Activated CD8-positive, alpha-beta T cell treated with anti-CD3 and anti-CD28 coated beads, Interleukin-2, amount 10 ng/mL, durations not matched to agents 7 days and 5 days (primary cell): ENCODE measurements at places on chromosomes 11 and 22. TPM values are rescaled to one million over a fixed set of nuclear protein-coding genes. Genes with fewer than 3 reads are reported as not detected.

KRTAP5-2 gene
- total RNA-seq = not detected

LGR4 gene
- total RNA-seq = 0.05 TPM

IGF2 gene
- not detected for total RNA-seq

CHKB gene
- 101 TPM for total RNA-seq

MMP13 gene
- total RNA-seq = not detected

PANX3 gene
- total RNA-seq = not detected

SCGB1D2 gene
- total RNA-seq = not detected

SHANK3 gene
- total RNA-seq = 0.05 TPM

GRCh38 chr11:126834573-126834972 is 166.0 kb downstream of the KIRREL3 start:
- no peak overlapping the region for H3K27ac ChIP-seq
- no peaks in the 10 kb centered on the region for H3K27me3 ChIP-seq
- no peaks in the 10 kb centered on the region for H3K36me3 ChIP-seq
- H3K4me3 ChIP-seq = no peak overlapping the region
- no peaks in the 10 kb centered on the region for H3K4me1 ChIP-seq

GRCh38 chr11:104198576-104198975 is 34.6 kb upstream of the PDGFD start:
- H3K36me3 ChIP-seq = no peaks in the 10 kb centered on the region
- no peak overlapping the region for H3K27ac ChIP-seq
- no peak for DNase-seq

GRCh38 chr11:7167976-7168740 is 79.4 kb downstream of the RBMXL2 start:
- H3K4me3 ChIP-seq = no peak overlapping the region
- no peak for DNase-seq
- no peaks in the 10 kb centered on the region for H3K36me3 ChIP-seq
- H3K27ac ChIP-seq = no peak overlapping the region

GRCh38 chr22:22714600-22715335 is 70.4 kb downstream of the GGTLC2 start:
- no peak overlapping the region for H3K27ac ChIP-seq
- H3K4me1 ChIP-seq = peaks cover 11% of the 10 kb centered on the region
- H3K4me3 ChIP-seq = no peak overlapping the region
- peaks cover 14% of the 10 kb centered on the region for H3K27me3 ChIP-seq

- no peak overlapping the region for H3K27ac ChIP-seq
- H3K4me3 ChIP-seq = no peak overlapping the region
- no peaks in the 10 kb centered on the region for H3K36me3 ChIP-seq
- DNase-seq = no peak
- H3K27me3 ChIP-seq = no peaks in the 10 kb centered on the region
Measured at GRCh38 chr11:35798423-35798822, 135.8 kb downstream of the TRIM44 start.

GRCh38 chr11:118216621-118217481 is 8.0 kb downstream of the JAML start:
- H3K27me3 ChIP-seq = no peaks in the 10 kb centered on the region
- H3K27ac ChIP-seq = peak overlapping the region; percentile 94
- H3K4me3 ChIP-seq = peak overlapping the region; percentile 76
- H3K4me1 ChIP-seq = peaks cover 98% of the 10 kb centered on the region
- H3K36me3 ChIP-seq = peaks cover 82% of the 10 kb centered on the region

DNA sequence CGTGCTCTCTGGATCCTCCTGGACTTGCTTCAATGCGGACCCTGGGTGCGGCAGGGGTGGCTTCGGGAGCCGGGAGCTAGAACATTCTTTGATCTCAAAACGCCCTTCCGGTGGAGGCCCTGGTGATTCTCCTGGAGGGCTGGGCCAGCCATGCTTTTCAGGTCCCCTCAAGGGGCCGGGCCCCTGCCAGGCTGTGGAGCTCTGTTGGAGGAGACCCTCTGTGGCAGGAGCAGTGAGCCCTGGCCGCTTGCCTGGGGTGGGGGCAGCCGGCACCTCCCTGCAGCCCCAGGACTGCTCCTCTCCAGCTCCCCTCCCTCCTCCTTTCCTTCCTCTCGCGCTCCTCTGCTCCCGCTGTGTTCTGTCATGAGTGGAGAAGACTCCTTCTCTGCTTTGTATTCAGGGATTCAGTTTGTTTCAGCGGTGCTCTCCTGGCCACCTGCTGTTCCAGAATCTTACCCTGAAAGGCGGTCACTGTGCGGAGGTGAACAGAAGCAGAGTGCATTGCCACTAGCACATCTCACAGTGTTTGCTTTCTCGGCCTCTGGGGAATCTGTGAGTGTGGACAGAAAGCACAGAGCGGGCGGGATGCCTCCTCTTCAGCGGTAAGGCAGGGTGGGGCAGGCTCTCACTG is 289.1 kb downstream of the TBC1D22A start:
- H3K4me1 ChIP-seq = peaks cover 38% of the 10 kb centered on the region
- no peak overlapping the region for H3K4me3 ChIP-seq
- peaks cover 2% of the 10 kb centered on the region for H3K36me3 ChIP-seq
- DNase-seq = no peak
- no peak overlapping the region for H3K27ac ChIP-seq
- H3K27me3 ChIP-seq = no peaks in the 10 kb centered on the region

DNA sequence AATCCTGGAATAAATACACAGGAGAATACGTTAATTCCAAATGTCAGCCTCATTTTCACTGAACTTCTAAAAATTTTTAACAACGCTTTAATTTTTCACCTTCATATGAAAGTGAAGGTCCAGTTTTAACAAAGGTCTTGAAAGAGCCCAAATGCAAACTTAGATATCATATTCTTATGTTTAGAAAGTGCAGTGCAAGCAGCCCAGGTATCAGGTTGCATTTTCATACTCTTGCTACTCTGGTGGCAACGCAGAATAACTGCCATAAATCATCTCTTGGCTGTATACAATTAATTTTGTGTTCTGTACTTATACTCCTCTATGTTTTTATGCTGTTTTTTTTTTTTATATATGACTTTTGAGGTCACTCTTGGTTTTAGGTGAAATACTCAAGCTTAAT is 496.7 kb upstream of the ARHGAP42 start:
- no peaks in the 10 kb centered on the region for H3K27me3 ChIP-seq
- DNase-seq = no peak
- no peaks in the 10 kb centered on the region for H3K4me1 ChIP-seq

GRCh38 chr22:49991907-49992533 is 20.5 kb downstream of the IL17REL start:
- peaks cover 3% of the 10 kb centered on the region for H3K27me3 ChIP-seq
- no peaks in the 10 kb centered on the region for H3K36me3 ChIP-seq
- no peak overlapping the region for H3K4me3 ChIP-seq
- H3K27ac ChIP-seq = no peak overlapping the region

- H3K36me3 ChIP-seq = peaks cover 26% of the 10 kb centered on the region
- H3K4me1 ChIP-seq = peaks cover 2% of the 10 kb centered on the region
- no peaks in the 10 kb centered on the region for H3K27me3 ChIP-seq
- H3K27ac ChIP-seq = no peak overlapping the region
Measured at GRCh38 chr22:42813501-42813900, 43.6 kb downstream of the ARFGAP3 start.

DNA sequence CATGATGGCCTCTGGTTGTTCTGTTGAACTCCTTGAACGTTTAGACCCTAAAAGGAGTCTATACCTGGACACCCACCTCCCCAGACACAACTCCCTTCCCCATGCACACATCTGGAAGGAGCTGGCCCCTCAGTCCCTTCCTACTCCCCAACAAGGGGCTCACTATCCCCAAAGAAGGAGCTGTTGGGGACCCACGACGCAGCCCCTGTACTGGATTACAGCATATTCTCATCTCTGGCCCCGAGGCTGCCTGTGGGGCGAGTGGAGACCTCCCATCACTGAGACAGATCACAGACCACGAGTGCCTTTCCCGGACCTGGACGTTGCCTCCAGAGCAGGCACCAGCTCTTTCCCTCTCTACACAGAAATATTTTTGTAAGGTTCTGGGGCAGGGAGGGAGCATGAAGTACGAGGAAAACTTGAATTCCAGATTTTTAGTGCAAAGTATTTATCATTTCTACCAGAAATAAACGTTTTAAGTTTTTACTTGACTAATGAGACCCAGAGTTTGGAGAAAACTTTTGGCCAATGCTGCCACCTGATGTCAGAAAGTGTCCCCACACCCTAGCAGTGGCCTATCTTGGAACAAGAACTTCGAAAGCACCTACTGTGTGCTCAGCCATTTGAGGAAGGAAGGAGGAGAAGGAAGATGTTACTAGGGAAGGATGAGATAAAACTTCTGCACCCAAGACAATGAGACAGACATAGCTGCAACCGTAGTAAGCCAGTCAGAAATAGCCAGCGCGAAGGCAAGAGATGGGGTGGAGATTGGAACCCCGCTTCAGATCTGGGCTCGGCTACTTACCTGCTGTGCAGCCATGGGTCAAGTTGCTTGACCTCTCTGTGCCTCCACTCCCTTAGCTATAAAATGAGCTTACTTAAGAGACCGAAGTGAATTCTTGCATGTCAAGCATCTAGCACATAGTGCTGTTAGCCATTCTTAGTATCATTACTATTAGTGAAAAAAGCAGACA is 10.2 kb upstream of the POU2F3 start:
- peak; percentile 38 for DNase-seq
- no peaks in the 10 kb centered on the region for H3K36me3 ChIP-seq

- H3K27ac ChIP-seq = no peak overlapping the region
- no peak for DNase-seq
- no peaks in the 10 kb centered on the region for H3K36me3 ChIP-seq
- no peak overlapping the region for H3K4me3 ChIP-seq
- H3K4me1 ChIP-seq = no peaks in the 10 kb centered on the region
Measured at GRCh38 chr22:48070083-48070482, 1307.6 kb downstream of the TBC1D22A start.

DNA sequence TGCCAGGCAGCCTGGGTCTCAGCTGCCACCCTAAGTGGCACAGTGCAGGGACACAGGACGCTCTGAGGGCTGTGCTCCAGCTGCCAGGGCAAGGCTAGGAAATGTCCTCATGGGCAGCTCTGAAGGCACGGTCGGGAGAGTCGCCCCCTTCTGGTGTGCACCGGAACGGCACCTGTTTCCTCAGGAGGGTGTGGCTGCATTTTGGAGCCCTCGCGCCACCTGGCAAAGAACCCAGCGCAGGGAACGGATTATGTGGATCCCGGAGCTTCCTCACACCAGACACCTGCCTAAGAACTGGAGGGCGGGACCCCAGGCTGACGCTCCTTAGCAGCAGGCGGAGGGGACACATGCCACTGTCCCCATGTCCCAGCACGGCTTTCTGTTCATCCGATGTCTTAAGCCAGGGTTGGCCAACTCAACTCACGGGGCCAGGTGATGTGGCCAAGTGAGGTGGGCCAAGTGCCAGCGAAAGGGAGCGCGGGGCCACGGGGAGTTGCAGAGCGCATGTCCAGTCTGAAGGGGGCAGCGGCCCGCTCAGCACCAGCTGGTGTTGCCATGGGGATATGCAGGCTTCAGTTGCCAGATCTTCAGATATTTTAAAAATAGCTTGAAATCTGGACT is 5.1 kb upstream of the SLC22A8 start:
- no peak overlapping the region for H3K27ac ChIP-seq
- H3K36me3 ChIP-seq = no peaks in the 10 kb centered on the region

- H3K27ac ChIP-seq = no peak overlapping the region
- no peak overlapping the region for H3K4me3 ChIP-seq
- no peaks in the 10 kb centered on the region for H3K4me1 ChIP-seq
- DNase-seq = no peak
Measured at GRCh38 chr22:20645954-20646353, 128.0 kb upstream of the SERPIND1 start.

- no peak overlapping the region for H3K4me3 ChIP-seq
- no peak overlapping the region for H3K27ac ChIP-seq
- peaks cover 7% of the 10 kb centered on the region for H3K4me1 ChIP-seq
- no peak for DNase-seq
- H3K36me3 ChIP-seq = peaks cover 41% of the 10 kb centered on the region
- H3K27me3 ChIP-seq = no peaks in the 10 kb centered on the region
Measured at GRCh38 chr11:125036933-125037332, 26.2 kb upstream of the SLC37A2 start.

DNA sequence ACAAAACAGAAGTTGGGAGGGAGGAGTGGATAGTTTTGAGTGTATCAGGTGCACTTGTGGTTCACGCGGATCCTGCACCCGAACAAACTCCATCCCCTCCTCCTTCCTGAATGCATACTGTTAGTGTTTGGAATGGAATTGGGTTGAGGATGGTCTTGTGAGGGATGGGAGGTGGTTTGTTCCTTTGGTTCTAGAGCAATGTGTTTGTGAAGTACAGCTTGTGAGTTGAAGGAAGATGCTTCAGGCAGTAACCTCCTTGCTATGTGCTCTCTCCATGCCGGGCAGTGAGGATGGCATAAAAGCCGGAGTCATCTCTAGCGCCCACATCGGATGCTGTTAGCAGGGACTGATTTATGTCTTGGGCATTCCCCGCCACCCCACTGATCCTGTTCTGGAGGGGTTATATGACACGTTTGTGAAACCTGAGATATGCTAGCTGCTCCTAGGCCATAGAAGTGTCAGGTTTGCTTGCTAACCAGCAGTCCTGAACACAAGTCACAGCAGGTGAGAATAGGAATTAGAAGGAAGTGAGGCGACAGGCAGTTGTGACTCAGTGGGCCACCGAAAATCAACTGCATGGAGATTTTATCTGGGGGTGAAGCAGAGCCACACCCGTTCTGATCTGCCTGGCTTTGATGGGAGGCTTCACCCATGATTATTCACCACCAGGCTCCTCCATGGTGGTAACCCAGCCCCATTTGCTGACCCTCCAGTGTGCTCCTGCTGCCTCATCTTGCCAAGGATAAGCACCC is 2.2 kb downstream of the BCR start:
- peak overlapping the region; percentile 36 for H3K27ac ChIP-seq
- DNase-seq = peak; percentile 37
- peaks cover 62% of the 10 kb centered on the region for H3K4me1 ChIP-seq
- peaks cover 27% of the 10 kb centered on the region for H3K36me3 ChIP-seq
- peak overlapping the region; percentile 79 for H3K4me3 ChIP-seq
- H3K27me3 ChIP-seq = peaks cover 5% of the 10 kb centered on the region

DNA sequence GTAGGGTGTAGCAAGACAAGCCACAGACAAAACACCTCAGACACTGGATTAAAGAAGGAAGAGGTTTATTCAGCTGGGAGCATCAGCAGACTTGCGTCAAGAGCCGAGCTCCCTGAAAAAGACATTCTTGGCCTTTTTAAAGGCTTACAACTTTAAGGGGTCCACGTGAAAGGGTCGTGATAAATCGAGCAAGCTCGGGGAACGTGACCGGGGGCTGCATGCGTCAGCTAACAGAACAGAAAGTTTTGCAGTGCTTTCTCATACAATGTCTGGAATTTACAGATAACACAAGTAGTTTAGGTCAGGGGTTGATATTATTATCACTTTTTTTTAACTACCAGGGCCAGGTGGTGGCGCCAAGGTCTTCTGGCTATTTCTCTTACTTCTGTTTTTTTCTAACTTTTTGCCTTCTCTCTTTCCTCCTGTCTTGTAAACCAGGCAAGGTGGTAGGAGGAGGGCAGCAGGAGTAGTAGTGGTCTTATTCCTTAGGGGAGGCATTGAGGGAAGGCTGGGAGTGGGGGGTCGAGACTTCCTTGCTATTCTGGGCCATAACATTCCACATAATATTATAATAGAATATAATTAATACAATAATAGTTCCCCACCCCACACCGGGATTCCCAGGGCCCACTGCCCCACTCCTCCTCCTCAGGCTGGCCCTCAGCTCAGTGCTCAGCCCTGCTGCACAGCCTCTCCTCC is 587 bp upstream of the ALDH3B1 start:
- H3K36me3 ChIP-seq = no peaks in the 10 kb centered on the region
- DNase-seq = peak; percentile 47
- peaks cover 25% of the 10 kb centered on the region for H3K4me1 ChIP-seq
- peak overlapping the region; percentile 49 for H3K27ac ChIP-seq
